ENCODE measurements at places on chromosomes 2 and 18. TPM values are rescaled to one million over a fixed set of nuclear protein-coding genes. Genes with fewer than 3 reads are reported as not detected.

ERFE gene
- 8.9 TPM for polyA plus RNA-seq

- no peak for DNase-seq
Measured at GRCh38 chr2:106983305-106983704, 97.3 kb upstream of the ST6GAL2 start.

DNA sequence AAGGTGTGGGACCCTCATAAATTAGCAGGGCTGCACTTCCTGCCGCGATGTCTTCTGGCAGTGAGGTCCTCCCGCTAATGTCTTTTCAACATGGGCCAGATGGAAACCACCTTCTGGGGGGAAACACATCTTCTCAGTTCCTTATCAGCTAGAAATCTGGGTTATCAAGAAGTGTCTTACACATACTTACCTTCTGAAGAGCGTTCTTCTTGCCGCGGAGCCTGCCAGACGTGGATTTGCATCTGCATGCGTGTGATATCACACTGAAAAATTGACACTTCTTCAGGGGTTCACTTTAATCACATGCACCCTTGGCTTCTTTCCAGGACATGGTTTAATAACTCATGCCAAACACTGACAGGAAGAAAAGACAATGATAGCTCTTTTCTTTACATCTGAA is 163.5 kb upstream of the SOX11 start:
- no peak for DNase-seq

- no peak for DNase-seq
Measured at GRCh38 chr18:50674307-50674980, 114.6 kb downstream of the MAPK4 start.

- no peak for DNase-seq
Measured at GRCh38 chr2:55498582-55498981, 20.9 kb upstream of the CFAP36 start.

DNA sequence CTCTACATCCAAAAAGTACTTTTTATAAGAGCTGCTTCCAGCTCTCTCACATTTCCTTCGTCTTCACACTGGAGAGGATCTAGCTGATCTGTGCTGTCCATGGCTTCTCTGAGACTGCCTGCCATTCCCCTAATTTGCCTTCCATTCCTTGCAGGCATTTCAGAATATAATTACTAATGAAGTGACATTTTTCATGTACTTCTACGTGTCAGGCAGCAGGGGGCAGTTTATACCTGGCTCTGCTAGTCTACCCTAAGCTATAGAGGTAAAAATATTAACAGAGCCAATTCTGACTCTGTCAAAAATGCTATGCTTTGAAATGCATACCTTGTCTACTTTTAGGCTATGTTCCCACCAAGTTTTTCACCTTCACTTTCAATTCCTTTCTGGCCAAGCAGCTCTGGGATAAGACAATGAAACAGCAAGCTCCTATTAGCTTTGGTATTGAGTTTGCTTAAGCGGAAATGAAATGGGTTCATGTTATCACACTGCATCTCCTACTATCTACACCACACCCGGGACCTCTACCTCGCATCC is 81.9 kb downstream of the MEP1B start:
- peak; percentile 30 for DNase-seq

- no peak for DNase-seq
Measured at GRCh38 chr2:48694149-48694548, 61.4 kb downstream of the LHCGR start.

GRCh38 chr2:159150280-159150746 is 136.2 kb downstream of the WDSUB1 start:
- DNase-seq = no peak

LYG2 gene
- 0.46 TPM for polyA plus RNA-seq

GRCh38 chr2:26000561-26001082 is 18.3 kb upstream of the KIF3C start:
- no peak for DNase-seq

GRCh38 chr2:35199298-35199697 is 1156.3 kb upstream of the CRIM1 start:
- DNase-seq = no peak
